Dermis blood vessel endothelial cell (primary cell): ENCODE measurements at places on chromosomes 6 and 20. TPM values are rescaled to one million over a fixed set of nuclear protein-coding genes. Genes with fewer than 3 reads are reported as not detected.

DNA sequence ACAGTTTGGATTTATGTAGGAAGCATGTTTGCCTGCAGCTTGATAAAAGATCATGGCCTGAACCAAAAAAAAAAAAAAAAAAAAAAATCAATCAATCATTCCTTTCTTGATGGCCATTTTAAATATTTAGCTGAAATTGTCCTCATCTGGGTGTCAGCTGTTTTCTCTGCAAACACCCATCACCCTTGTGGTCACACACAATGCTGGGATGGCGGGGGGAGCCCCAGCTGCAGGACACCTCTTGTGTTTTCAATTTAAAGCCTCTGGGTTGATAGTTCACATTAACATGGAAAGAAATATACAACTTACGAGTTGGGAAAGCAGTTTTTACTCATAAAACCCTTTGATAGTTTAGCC, 160.4 kb downstream of the ZFP64 start:
- DNase-seq, result peak; percentile 13

GRCh38 chr6:150276937-150277742, 91.7 kb upstream of the IYD start:
- DNase-seq, result no peak

The DCBLD1 gene
- total RNA-seq, result 35.1 and 41.1 TPM in 2 replicates

GRCh38 chr6:423055-423798, 31.7 kb downstream of the IRF4 start:
- DNase-seq, result no peak

The SDHAF4 gene
- 4.1 TPM in 2 replicates for total RNA-seq

DNA sequence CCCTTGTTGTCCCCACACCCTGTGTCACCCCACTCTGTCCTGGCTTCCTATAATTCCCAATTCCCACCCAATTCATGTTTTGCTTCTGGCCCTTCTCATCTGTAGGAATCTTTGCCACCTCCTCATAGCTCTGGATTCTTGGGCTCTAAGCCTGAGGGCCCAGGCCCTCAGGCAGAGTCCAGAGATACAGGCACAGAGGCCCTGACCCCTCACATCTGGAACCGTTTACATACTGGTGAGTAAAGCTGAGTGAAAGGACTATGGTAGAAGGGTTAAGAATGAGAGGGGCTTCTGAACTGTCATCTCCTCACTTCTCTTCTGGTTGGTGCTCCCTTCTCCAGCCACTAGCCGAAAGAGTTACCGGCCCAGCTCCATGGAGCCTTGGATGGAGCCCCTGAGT, 13.6 kb downstream of the PRRC2A start:
- DNase-seq, result no peak

DNA sequence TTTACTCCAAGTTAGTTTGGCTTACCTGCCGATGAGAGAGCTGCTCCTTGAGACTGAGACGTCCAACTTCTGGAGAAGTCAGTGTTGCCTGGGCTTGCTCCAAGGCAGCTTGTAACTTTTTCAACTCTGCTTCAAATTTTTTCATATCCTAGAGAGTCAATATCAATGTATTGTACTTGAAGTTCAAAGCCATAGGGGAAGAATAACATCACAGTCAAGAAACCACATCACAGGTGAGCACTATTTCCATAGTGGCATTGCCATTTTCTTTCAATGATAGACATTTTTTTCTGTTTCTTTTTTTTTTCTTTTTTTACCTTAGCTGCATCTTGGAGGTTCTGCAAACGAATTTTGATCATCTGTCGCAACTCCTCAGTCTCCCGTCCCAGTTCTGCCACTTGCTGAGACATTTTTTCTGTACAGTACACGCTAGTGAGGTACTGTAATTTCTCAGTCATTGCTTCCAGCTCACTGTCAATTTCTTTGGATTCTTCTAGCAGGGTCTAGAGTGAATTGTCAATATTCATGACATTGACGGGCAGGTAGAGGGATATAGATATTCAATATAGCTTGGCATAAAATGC, 326.7 kb downstream of the SYNE1 start:
- no peak for DNase-seq

DNA sequence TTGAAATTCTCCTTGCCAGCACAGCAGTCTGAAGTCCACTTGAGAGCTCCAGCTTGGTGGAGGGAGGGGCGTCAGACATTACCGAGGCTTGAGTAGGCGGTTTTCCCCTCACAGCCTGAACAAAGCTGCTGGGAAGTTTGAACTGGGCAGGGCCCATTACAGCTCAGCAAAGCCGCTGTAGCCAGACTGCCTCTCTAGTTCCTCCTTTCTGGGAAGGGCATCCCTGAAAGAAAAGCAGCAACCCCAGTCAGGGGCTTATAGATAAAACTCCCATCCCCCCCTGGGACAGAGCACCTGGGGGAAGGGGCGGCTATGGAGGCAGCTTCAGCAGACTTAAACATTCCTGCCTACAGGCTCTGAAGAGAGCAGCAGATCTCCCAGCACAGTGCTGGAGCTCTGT, 325.3 kb downstream of the GJA1 start:
- DNase-seq, result no peak

DNA sequence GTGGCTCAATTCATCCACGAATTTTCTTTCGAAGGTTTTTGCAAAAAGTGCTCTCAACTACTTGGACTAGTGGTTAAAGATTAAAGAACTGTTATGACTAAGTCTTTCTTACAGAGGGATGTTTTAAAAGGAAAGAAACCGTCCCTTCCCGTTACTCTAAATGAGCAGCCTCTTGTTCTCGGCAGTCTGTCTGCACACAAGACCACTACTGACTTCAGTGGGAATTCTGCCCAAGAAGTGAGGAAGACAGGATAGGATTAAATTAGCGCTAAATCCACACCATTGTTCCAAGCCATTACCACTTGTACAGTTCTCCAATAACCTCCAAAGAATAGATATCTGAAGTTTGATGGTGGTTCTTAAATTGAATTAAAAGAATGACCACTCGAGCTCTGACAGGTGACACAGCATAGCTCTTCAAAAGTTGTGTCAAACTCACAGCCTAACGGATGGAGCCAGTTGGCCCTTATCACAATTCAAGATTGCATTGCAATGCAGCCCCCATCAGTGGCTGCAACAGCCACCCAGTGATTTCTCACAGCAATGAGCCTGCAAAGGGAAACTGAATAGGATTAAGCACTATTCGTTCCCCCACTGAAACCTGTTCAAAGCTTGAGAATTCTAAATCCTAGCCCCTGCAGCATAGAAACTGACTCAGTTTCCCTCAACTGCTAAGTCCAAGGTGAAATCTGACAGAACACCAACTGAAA, 1.8 kb downstream of the EPB41L2 start:
- DNase-seq, result peak; percentile 12

- DNase-seq, result no peak
Observed at GRCh38 chr20:57106030-57106682, 160.3 kb downstream of the BMP7 start.

GRCh38 chr6:54910921-54911320, 64.3 kb downstream of the FAM83B start:
- no peak for DNase-seq

The SLC22A23 gene
- 58.5 and 70.6 TPM in 2 replicates for total RNA-seq

DNA sequence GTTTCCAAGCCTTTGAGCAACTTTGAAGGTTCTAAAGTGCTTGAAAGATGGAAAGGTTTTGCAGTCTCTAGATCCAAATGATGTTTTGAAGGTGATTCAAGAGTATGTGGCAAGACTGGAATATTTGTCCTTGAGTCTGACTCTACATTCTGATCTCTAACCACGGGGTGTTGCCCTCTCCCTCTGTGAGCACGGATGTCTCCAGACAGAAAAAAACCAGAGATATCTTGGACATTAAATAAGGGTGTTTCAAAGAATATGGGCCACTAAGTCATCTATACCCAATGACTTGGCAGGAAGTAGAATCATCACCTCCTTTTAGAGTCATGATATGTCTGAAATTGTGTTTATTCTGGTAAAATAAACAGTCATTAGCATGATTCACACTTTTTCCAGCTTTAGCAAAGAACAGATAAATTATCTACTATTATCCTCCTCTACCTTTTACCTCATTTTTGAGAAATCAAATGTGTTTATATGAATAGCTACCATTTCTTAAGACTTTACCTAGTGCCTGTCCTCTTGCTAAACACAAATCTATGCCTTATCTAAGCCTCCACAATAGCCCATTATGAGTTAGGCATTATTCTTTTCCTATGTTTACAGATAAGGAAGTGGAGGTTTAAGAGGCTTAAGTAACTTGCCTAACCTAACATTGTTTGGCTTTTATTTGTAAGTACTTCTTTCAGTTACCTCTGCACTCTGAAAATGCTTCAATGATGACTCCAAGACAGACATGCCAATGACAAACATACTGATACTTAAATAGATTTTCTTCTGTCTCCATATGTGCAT, 384.4 kb downstream of the BMP2 start:
- DNase-seq, result peak; percentile 8

DNA sequence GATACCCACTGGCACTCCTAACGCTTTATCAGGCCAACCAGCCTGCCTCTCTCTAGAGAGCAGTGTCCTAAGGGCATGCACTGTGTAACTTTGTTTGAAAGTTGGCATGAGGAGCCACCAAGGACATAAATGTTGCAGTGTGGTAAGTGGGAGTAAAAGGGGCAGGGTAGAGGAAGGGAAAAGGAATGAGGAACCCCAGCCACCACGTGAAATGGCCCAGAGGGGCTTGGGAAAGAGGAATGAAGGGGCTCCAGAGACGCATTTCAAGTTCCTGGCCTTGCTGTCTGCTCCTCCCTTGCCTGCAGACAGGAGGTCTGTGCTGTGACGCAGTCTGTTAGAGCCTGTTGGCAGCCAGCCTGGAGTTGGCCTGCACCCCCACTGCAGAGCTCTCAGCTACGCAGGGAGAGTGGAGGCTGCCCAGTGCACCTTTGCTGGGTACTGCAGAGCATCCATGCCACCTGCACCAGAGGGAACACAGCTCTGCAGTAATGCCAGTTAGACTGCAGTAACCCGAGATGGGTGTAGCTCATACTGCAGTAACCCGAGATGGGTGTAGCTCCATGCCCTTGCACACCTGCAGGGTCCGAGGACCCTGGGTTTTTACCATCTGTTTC, 86.8 kb upstream of the SNAP25 start:
- DNase-seq, result peak; percentile 47

The BCAS1 gene
- not detected in 2 replicates for total RNA-seq

DNA sequence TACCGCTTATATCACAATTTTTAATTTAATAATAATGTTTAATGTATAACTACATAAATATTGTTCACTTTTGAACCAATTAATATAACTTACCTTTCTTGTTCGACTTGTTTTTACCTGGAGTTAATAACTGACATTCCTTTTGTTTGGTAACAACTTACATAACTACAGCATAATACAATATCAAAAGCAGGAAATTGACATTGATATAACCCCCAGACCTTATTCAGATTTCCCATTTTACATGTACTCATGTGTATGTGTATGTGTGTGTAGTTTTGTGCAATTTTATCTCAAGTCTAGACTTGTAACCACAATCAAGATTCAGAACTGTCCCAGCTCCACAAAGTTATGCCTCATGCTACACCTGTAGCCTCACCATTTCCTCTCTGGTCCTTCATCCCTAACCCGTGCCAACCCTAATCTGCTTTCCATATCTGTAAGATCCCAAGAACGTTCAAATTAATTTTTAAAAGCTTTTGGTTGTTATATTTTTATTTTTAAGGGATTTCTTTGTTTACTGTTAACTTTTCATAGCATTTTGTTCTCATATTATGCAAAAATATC, 190.6 kb downstream of the MANEA start:
- DNase-seq, result no peak

The FHL5 gene
- not detected in 2 replicates for total RNA-seq

The WFDC12 gene
- total RNA-seq, result not detected in 2 replicates

DNA sequence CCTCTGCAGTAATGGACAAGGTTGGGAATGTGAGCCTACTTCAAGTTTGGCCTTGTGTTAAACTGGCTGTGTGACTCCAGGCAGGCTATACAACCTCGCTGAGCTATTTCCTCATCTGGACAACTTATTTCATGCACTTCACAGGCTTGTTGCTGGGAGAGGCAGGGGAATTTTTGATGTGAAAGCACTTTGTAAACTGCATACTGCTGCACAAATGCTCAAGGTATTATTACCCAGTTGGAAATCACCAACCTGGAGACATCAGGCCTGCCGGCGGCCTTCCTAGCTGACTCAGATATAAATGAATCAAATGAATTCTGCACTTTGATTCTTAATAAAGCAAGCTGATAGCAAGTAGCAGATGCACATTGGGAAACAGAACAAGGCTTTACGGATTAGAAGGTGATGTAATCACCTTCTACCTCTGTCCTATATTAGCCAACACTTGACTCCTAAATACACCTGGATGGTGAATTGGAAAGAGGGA, 10.1 kb downstream of the JARID2 start:
- DNase-seq, result no peak

GRCh38 chr20:52682237-52682636, 289.9 kb upstream of the TSHZ2 start:
- DNase-seq, result no peak

The IPCEF1 gene
- total RNA-seq, result 2.2 and 2.3 TPM in 2 replicates

The RTN4IP1 gene
- total RNA-seq, result 5.4 and 6.2 TPM in 2 replicates

DNA sequence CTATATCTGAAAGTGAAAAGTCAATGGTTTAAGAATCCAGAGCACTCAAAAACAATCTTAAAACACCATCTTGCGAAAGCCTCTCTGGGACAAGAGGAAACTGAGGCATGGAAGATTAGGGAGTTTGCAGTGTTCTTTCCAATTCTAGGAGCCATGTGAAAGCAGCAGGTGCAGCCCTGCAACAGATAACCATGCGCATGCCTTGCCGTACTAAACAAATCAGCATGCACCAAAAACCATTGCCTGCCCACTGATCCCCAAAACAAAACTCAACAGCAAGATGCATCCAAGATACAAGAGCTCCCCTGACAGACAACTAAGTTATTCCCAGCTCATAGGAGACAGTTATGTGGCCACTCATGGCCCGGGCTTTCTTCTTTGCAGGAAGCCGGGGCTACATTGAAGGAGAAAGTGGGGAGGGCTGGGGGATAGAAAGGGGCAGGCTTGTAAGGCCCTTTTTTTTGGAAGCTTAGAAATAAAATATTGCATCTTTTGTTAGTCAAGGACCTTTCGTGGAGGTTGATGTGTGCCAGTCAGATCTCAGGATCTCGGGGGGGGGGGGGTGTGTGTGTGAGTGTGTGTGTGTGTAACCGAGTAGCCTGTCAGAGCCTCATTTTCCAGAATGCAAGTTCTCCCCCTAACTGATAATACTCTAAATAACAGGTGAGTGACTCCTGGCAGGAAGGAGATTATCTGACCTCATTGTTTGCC, 178.4 kb downstream of the MBOAT1 start:
- DNase-seq, result no peak

DNA sequence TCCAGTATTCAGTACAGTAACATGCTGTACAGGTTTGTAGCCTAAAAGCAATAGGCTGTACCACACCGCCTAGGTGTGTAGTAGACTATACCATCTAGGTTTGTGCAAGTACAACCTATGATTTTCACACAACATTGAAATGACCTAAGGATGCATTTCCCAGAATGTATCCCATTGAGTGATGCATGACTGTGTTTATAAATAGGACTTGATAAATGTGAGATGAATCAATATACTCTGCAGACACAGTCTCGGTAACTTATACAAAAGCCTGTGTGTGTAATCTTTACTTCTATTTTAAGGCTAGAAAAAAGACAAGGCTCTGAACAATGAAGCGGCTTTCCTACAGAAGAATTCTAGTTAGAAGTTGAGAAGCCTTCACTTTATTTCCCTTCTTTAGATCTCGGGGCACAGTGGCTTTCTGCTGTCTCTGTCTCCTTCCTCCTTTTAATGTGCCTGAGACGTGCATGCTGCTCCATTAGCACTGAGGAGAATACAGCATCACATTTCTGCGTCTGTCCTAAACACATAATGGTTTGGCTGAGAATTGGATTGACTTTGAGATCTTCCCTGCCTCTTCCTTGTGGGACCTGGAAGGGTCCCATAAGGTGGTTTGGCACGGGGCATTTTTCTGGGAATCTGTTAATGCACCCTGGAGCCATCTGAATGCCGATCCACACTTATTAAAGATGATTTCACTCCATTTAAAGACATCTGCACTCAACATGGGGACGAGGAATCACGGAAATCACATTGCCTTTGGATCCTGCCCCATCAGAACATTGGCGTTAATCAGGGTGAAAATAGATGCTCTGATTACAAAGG, 112.5 kb downstream of the SCML4 start:
- DNase-seq, result peak; percentile 6
